ENCODE measurements at places on chromosomes 1 and 21.

DNA sequence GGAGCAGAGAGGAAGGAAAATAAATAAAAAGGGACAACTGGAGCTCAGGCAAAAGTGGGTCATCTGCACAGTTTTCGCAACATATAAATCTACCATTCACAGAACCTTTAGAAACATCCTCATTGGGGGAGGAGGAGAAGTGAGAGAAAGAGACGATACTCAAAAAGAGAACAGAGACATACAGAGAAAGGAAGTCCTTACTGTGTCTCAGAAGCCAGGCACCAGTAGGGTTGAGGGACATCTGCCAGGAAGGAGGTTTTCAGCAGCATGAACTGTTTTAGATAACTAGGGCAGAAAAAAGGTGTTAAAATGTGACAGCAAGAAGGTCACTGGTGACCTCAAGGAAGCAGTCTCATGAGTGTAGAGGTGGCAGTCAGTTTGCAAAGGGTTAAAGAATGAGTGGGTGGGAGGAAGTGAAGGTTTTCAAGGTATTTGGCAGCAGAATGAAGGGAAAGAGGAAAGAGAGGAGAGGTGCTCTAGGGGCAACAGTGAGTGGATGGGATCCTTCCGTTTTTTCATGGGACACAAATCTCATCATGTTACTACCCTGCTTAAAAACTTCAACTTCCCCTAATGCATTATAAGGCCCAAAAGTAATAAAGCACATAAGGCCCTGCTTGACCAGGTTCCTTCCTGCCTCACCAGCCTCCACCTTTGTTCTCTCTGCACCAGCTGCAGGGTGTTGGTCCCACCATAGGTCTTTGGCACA, 9.5 kb downstream of the JAK1 start:
- DNase-seq, result no peak

- no peak for DNase-seq
These were observed 8.8 kb downstream of the RAB7B start for GRCh38 chr1:205994346-205994745.

- DNase-seq, result no peak
These were observed 36.5 kb downstream of the PLA2G4A start for GRCh38 chr1:186865253-186865652.

GRCh38 chr1:83746234-83746633, 252.7 kb downstream of the TTLL7 start:
- no peak for DNase-seq

DNA sequence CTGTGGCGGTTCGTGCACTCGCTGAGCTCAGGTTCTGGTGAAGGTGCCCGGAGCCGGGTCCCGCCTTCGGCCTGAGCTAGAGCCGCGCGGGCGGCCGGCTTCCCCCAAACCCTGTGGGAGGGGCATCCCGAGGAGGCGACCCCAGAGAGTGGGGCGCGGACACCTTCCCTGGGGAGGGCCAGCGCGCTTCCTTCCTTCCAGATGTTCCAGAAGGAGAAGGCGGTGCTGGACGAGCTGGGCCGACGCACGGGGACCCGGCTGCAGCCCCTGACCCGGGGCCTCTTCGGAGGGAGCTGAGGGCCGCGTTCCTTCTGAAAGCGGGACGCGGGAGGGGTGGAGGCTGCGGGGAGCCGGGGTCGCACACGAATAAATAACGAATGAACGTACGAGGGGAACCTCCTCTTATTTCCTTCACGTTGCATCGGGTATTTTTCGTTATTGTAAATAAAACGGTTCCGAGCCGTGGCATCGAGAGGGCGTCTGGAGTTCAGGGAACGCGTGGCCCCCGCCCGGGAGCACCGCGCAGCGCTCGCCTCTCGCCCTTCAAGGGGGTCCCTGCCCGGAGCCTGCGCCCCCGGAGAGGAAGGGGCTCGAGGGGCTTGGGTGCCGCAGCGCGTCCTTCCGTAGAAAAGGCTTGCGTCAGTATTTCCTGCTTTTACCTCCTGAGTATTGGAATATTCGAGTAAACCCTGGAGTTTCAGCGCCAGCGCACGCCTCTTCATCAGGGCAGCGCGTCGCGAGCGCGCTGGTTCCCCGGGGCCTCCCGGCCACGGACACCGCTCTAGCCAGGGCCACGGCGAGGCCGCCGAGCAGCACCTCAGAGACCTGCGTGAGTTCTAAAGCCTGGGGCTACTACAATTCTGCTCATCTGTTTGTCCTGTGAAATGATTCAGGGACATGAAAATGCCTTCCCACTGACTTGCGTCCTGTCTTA, 11.5 kb downstream of the YBEY start:
- DNase-seq, result no peak

DNA sequence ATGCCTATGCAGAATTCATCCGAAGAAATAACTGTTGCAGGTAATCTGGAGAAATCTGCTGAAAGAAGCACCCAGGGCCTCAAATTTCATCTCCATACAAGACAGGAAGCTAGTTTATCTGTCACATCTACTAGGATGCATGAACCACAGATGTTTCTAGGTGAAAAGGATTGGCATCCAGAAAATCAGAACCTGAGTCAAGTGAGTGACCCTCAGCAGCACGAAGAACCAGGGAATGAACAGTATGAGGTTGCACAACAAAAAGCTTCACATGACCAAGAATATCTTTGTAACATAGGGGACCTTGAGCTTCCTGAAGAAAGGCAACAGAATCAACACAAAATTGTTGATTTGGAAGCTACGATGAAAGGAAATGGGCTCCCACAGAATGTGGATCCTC, 24.0 kb upstream of the PLEKHM2 start:
- DNase-seq, result no peak

- DNase-seq, result no peak
These were observed at the start of gene AVPR1B for GRCh38 chr1:206117151-206117948. Gene AVPR1B, minus strand, starts transcription at chr1:206117388. Its CDS starts 498 bp downstream, at chr1:206116890.
